Naive thymus-derived CD4-positive, alpha-beta T cell (primary cell): ENCODE measurements at places on chromosomes 4 and X. TPM values are rescaled to one million over a fixed set of nuclear protein-coding genes. Genes with fewer than 3 reads are reported as not detected.

The VAMP7 gene
- total RNA-seq: 21.0 TPM

The USP17L15 gene
- total RNA-seq: not detected

The MAMLD1 gene
- total RNA-seq: 8.9 and 9.0 TPM in 2 replicates

The GAGE12J gene
- total RNA-seq: not detected

The HSFX2 gene
- total RNA-seq: not detected

The GPRIN3 gene
- 52.7 and 55.5 TPM in 2 replicates for total RNA-seq

The NUDT10 gene
- total RNA-seq: 0.19 TPM

The TSPAN6 gene
- total RNA-seq: 2.1 TPM

DNA sequence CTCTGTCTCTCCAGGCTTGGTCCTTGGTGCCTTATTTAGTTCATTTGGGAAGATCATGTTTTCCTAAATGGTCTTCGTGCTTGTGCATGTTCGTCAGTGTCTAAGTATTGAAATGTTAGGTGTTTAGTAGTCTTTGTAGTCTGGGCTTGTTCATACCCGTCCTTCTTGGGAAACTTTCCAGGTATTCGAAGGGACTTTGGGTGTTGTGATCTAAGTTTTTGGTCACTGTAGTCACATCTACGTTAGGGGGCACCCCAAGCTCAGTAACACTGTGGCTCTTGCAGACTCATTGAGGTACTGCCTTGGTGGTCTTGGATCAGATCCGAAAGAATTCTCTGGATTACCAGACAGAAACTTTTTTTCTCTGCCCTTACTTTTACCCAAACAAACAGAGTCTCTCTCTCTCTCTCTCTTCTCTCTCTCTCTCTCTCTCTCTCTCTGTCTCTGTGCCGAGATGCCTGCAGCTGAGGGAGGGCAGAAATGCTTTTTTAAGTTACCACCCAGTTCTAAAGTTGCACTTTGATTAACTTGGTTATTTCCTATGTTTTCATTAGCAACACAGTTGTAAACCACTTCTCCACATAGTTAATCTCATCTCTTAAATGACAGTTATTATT, 67.6 kb upstream of the SLC7A3 start:
- peak; percentile 16 for DNase-seq

- DNase-seq: no peak
Measured at GRCh38 chr4:148542922-148543623, 100.9 kb upstream of the NR3C2 start.

DNA sequence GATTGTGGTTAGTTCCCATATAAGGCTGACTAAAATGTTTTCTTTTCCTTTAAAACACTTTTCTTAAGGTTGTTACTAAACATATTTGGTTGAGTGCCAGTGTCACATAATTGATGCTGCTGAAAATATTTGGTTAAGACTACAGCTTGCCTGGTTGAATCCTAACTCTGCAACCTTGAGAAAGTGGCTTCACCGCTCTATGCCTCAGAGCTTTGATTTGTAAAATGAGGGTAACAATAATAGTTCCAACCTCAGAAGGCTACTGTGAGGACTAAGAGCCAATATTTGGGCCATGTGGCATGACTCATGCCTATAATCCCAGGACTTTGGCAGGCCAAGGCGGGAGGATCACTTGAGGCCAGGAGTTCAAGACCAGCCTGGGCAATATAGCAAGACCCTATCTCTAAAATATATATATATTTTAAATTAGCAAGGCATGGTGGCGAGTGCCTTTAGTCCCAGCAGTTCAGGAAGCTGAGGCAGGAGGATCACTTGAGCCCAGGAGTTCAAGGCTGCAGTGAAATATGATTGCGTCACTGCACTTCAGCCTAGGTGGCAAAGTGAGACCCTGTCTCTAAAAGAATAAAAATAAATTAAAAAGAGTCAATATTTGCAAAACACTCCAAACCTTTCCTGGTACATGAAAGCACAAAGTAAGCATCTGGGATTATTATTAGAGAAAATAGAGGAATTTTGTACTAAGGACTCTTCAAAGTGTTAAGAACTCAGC, 7.1 kb upstream of the NEIL3 start:
- no peak for DNase-seq

GRCh38 chr4:144594471-144594986, 51.4 kb upstream of the HHIP start:
- DNase-seq: no peak

- no peak for DNase-seq
Measured at GRCh38 chr4:143514497-143514896, 995 bp downstream of the SMARCA5 start.

- DNase-seq: no peak
Measured at GRCh38 chr4:24745172-24745895, 50.0 kb upstream of the SOD3 start.

DNA sequence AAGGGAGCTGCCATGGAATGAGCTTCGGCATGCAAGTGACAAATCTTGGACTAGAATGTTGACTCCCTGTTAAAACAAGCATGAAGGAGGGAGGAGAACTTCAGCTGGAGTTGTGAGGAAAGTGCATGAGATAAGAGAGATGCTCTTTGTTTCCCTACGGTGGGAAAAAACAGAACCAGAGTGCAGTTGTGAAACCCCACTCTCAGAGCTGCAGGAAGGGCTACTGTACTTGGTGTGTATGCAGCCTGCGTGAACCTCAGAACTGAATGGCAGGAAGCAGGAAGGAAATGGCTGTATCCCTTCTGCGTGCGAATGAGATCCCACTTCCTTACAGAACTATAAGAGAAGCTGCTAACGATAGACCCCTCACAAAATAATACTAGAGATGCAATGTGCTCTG, 57.2 kb downstream of the EGF start:
- DNase-seq: no peak

DNA sequence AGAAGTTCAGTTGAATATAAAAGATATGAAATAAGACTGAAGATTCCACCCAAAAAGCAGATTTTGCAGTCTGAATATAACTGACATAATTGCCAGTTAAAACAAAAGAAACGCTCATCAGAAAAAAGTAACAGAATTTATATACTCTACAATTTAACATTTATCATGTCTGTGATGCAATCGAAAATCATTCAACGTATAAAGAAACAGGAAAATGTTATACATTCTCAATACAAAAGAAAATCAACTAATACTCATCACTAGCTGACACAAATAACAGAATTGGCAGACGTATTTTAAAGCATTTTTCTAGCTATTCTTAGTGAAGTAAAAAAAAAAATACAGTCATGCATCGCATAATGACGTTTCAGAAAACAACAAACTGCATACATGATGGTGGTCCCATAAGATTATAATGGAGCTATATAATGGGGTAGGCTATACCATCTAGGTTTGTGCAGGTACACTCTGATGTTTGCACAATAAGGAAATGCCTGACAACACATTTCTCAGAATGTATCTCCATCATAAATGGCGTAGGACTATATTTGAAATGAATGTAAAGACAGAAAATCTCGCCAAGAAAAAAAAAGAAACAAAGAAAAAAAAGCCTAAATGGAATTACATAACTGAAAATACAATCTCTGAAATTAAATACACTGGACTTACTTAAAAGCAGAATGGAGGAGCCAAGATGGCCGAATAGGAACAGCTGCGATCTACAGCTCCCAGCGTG, 34.3 kb downstream of the OR13H1 start:
- no peak for DNase-seq

DNA sequence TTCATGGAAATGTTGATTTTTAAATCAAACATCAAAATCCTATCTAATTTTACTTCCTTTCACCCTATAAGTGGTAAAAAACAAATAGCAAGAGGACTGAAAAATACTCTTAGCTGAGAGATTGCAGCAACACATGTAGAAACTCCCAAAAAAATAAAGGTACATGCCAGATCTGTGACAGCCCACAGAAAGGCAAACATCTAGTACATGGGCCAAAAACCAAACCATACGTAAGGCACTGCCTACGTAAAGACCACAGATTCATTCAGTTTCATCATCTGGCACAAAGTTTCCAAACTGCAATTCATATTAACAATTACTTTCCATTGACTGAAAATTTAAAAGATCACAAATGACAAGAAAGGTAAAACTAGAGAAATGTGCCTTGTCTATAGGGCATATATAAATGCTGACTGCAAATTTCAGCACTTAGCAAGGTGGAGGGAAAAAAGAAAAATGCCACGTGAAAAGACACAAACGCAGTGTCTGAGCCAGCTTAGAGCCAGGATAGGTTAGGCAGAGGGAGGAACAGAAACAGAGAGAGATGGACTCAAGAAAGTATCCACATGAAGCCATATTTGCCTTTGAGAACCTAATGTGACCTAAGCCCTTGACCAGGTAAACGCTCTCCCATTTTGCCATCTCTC, 88.1 kb downstream of the TSPAN5 start:
- DNase-seq: no peak

DNA sequence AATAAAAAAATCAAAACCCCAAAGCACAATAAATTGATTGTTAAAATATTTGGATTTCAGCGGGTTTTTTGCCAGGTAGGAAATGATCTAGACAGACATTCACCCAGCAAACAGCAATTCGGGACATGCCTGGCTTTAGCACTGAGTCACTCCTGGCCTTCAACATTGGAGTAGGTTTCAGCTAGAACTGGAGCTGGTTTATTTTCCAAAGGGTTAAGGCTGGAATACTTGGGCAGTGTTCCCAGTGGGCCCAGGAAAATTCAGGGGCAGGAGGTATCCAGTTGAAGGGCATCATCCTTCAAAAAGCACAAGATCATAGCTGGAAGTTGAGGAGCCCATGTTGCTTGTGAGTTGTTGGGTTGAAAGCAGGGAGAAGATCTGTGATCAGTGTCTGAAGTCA, 41.0 kb downstream of the TXLNG start:
- no peak for DNase-seq

- DNase-seq: no peak
Measured at GRCh38 chr4:101348367-101348827, 1.1 kb upstream of the PPP3CA start.

GRCh38 chr4:5101571-5101970, 50.3 kb downstream of the STK32B start:
- no peak for DNase-seq

- DNase-seq: no peak
Measured at GRCh38 chr4:119125931-119126330, 9.7 kb upstream of the MYOZ2 start.

DNA sequence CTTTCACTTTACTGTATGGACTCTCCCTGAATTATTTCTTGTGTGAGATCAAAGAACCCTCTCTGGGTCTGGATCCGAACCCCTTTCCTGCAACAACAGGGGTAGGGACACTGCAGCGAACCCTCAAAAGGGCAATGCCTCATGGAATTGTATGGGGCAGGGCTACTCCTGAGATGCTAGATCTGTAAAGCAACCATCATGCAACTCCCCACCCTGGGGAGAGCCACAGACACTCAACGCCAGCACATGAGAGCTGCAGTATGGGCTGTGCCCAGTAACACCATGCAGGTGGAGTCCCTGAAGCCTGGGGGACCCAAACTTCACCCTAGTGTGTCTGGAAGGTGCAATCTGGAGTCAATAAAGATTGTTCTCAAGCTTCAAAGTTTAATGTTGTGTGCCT, 304.7 kb downstream of the DCHS2 start:
- DNase-seq: no peak

GRCh38 chrX:46459603-46460002, 85.6 kb downstream of the ZNF674 start:
- no peak for DNase-seq

DNA sequence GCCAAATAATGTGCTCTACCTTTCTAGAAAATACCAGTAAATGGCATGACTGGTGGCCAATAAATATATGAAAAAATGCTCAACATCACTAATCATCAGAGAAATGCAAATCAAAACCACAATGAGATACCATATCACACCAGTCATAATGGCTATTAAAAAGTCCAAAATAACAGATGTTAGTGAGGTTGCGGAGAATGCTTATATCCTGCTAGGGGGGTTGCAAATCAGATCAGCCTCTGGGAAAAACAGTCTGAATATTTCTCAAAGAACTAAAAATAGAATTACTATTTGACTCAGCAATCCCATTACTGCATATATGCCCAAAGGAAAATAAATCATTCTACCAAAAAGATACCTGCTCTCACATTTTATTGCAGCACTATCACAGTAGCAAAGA, 115.1 kb downstream of the RASGEF1B start:
- DNase-seq: no peak
